Kidney epithelial cell (primary cell): ENCODE measurements at places on chromosomes 4 and X. TPM values are rescaled to one million over a fixed set of nuclear protein-coding genes. Genes with fewer than 3 reads are reported as not detected.

Gene MAN2B2
- total RNA-seq: 24.0 and 27.0 TPM in 2 replicates

Gene SASH3
- not detected in 2 replicates for total RNA-seq

Gene KLHL13
- 10.7 and 12.7 TPM in 2 replicates for total RNA-seq

Gene APELA
- total RNA-seq: not detected in 2 replicates

Gene GAR1
- 13.0 and 16.4 TPM in 2 replicates for total RNA-seq

Gene MSANTD1
- total RNA-seq: 0.50 TPM in 1 of 2 replicates, not detected in the other

Gene EIF1AX
- total RNA-seq: 37.4 and 44.7 TPM in 2 replicates

Gene AFAP1
- 54.4 and 55.6 TPM in 2 replicates for total RNA-seq

Gene CTAG2
- not detected in 2 replicates for total RNA-seq

Gene GPR34
- total RNA-seq: not detected in 2 replicates
